ENCODE measurements at places on chromosomes 16 and 17.

GRCh38 chr16:22177968-22178930 is 15.9 kb downstream of the SDR42E2 start:
- DNase-seq: no peak

GRCh38 chr17:77287432-77288068 is 146.8 kb downstream of the SEC14L1 start:
- DNase-seq: peak; percentile 97

- no peak for DNase-seq
Measured at GRCh38 chr17:69508814-69509213, 94.3 kb downstream of the MAP2K6 start.

- no peak for DNase-seq
Measured at GRCh38 chr17:77930780-77931768, 27.4 kb upstream of the TNRC6C start.

DNA sequence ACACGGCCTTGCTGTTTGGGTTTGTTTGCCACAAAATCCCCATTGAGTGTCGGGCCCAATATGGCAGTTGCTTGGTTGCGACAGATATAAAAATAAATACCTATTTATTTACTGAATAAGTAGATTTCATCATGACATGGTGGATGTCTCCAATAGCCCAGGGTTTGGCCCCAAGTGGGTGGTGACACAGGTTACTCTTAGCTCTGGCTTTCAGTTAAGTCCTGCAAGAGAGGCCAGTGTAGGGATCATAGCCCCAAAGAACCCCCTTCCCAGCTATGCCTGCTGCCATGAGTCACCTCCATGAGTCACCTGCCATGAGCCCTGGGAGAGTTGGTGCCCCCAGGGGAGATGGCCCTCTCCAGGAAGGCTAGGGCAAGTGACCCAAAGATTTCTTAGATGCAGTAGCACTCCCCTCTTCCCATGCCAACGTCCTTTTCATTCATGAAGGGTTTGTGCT is 78.7 kb upstream of the LGALS9 start:
- DNase-seq: no peak

DNA sequence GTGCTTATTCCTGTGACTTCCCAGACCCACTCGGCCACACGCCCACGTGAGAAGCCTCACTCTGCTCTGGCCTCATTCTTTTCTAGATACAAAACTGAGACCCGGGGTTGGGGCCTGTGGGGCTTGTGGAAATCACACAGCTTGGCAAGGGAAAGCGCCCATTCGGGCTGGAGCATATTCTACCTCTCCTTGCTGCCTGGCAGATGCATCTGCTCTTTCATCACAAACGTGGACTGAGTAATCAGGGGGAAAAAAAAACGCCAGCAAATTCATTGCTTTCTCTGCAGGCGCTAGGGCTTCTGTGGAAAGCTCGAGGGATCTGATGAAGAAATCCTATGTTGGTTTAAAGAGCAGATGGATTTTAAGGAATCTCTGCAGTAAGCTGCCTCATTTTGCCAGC is 44.4 kb downstream of the DNAH9 start:
- DNase-seq: no peak

DNA sequence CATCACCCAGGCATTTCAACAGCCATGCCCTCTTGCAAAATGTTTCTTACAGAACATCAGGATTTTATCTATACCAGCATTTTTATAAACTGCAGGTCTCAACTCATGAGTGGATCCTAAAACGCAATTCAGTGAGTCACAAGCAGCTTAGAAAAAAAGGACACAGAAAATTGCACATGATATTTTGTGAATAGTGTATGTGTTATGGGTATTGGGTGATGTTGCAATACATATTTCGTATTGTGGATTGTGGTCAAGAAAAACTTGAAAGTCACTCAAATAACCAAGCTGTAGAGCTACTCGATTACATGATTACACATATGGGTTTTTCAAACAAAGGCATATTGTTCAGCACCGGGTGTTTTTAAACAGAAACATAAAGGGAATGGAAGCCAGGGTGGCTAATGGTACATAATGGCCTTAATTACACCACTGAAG is 1.4 kb downstream of the WIPI1 start:
- no peak for DNase-seq

GRCh38 chr17:63753215-63753614 is 11.6 kb upstream of the STRADA start:
- no peak for DNase-seq

DNA sequence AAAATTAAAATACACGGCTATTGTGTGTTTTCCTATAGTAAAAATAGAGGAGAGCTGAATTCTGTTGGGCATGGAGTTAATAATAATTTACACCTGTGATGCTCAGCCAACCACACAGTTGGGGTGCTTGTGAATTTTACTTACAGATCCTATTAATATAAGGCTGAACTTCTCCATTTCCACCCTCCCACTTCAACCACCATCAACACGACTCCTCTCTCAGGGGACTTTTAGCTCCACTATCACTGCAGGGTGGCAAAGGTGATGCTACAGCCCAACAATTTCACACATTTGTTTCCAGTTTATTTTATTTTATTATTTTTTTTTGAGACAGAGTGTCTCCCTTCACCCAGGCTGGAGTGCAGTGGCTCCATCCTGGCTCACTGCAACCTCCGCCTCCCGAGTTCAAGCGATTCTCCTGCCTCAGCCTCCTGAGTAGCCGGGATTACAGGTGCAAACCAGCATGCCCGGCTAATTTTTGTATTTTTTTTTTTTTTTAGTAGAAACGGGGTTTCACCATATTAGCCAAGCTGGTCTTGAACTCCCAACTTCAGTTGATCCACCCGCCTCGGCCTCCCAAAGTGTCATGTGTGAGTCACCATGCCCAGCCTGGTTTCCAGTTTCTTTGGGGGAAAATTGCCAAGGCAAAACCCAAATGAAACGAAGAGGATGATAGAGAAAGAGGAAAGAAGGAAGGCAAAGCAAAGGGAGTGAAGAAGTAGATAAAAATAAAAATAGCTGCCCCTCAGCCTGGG is 57.9 kb downstream of the GNA13 start:
- DNase-seq: no peak

- no peak for DNase-seq
Measured at GRCh38 chr16:56617212-56618085, 8.1 kb upstream of the MT1E start.

- no peak for DNase-seq
Measured at GRCh38 chr17:27296428-27296979, 2.6 kb downstream of the WSB1 start.

DNA sequence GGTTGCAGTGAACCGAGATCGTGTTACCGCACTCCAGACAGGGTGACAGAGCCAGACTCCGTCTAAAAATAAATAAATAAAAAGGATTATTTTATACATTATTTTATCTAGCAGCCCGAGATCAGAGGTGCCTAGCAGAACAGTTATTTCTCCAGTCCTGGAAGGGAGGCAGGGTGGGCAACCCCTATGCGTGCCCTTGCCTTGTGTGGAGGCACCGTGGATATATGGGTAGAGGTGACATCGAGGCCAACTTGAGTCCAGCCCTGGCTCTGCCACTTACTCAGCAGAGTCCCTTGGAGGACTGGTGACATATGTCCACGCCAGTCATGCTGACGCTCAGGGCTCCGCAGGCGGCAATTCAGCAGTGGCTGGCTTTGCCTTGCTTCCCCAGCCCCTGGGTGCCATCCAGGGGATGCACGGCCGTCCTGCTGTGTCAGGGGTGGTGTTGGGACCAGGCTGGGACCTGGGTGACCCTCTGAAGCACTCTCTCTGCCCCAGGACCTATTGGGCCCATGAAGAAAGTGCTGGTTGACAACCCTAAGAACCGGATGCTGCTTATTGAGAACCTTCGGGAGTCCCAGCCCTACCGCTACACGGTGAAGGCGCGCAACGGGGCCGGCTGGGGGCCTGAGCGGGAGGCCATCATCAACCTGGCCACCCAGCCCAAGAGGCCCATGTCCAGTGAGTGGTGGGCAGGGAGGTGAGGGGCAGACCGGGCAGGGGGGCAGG is 13.2 kb downstream of the GALK1 start:
- DNase-seq: no peak

GRCh38 chr17:75601057-75601987 is 13.7 kb downstream of the MYO15B start:
- DNase-seq: no peak

DNA sequence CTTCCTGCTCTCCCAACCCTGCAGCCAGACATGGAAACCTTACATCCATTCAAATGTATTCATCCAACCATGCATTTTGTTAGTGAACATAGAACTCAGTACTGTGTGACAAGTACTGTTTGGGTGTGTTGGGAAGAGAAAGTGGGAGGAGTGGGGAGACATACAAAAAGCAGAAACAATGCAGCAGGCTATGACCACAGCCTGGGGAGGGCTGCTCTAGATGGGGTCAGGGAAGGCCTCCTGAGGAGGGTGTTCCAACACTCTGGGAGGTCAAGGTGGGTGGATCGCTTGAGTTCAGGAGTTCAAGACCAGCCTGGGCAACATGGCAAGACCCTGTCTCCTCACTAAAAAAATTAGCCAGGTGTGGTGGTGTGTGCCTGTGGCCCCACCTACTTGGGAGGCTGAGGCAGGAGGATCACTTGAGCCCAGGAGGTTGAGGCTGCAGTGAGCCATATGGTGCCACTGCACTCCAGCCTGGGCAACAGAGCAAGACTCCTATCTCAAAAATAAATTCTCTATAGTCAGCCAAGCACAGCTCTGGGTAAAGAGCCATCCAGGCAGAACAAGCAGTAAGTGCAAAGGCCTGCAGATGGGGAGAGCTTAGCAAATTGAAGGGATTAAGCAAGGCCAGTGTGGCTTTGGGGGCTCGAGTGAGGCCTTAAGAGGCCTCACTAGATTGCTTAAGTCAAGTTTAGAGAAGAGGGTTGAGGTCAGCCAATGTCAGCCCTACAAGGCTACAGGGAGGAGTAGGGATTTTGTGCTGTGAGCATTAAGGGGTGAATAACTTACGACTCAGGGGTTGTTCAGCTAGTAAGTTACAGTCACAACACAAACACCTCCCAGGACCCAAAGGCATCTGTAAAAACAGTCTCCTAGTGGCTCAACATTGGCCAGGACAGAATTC is 5.5 kb downstream of the SLC13A2 start:
- DNase-seq: no peak

DNA sequence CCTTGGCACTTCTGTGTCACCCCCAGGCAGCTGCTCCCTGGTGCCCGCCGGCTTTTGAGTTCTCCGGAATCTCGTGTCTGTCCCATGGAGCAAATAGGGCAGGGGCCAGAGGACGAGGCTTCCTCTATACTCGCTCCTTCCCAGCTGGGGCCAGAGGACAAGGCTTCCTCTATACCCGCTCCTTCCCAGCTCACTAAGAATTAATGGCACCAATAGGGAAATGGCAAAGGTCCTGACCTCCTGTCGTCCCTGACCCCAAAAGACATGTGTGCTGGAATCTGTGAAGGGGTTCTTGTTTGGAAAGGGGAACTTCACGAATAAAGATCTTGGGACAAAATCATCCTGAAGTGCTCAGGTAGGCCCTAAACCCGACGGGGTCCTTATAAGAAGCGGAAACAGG is 7.6 kb downstream of the SGSH start:
- DNase-seq: no peak

- no peak for DNase-seq
Measured at GRCh38 chr16:4703906-4704305, 10.5 kb downstream of the NUDT16L1 start.

DNA sequence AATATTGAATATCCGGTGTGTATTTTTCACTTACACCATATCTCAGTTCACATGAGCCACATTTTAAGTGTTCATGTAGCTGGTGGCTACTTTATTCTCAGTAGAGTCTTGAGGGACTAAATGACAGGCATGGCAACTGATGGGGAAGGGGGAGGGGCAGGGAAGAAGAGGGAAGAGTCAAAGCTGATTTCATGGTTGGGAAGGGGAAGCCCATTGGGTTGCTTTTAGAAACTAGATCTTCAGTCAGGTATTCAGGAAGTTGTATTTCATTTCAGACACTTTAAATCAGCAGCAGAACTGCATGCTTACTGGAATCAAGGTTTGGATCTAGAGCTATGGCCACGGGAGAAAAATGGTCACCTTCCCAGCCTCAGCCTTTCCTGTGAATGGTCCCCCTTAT is 2.9 kb upstream of the WIPI1 start:
- no peak for DNase-seq

GRCh38 chr17:77544347-77545110 is 403.8 kb downstream of the SEC14L1 start:
- DNase-seq: no peak

GRCh38 chr17:48497103-48497502 is 33.7 kb downstream of the HOXB1 start:
- no peak for DNase-seq

- DNase-seq: peak; percentile 55
Measured at GRCh38 chr17:10620823-10621222, 36.3 kb downstream of the MYH3 start.
